T-helper 2 cell (primary cell): ENCODE measurements at places on chromosomes 3 and 15.

GRCh38 chr15:51144021-51144532 is 49.4 kb upstream of the TNFAIP8L3 start:
- DNase-seq, result no peak

DNA sequence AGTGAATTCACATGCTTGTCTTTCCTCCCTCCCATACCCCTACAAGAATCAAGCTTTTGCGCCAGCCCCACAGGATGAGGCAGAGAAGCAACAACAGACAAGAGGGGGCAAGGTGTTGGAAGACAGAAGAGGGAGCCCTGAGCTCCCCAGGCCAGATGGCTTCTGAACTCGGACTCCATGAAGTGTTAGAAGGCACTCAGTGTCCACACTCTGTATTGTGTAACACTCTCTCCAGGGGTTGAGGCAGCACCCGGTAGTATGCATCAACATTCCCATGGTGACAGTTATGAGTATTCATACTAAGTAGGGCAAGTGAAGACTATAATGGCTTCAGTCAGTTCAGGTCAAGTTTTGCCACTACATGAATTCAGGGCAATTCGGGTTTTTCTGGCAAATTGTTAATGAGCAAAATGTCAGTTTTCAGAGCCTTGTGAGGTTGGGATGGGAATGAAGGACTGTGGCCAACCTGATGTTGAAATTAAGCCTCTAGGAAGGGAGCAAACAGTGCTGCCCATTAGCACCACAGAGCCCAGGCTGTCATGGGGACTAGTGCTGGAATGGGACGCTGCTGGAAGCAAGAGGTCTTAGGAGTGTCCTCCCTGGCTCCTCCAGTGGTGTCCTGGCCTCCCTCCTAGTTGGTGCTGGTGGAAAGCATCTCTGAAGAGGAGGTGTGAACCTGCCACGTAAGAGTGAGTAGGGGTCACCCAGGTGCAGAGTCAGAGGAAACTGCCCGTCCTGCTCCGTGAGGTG is 79.4 kb downstream of the KLF15 start:
- DNase-seq, result no peak

- DNase-seq, result no peak
These were observed 226.4 kb downstream of the SCAPER start for GRCh38 chr15:76678766-76679165.

GRCh38 chr3:168325684-168326083 is 230.0 kb upstream of the GOLIM4 start:
- no peak for DNase-seq

DNA sequence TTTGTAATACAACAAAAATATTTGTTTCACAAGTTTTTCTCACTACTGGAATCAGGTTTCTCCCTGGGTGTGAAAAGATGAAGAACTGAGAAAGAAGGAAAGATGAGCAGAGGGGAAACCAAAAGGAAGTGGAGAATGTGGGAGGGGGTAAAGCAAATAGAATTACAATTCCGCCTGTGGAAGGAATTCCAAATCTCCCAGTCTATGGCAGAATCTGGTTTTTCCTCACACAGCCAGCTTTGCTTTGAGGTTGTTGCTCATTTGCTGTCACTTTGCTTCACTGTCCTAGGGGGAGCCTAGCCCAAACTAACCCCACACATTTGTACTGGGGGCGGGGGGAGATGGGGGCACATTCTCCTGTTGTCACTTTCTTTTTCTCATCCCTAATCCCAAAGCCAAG is 43.9 kb downstream of the RPL22L1 start:
- no peak for DNase-seq

DNA sequence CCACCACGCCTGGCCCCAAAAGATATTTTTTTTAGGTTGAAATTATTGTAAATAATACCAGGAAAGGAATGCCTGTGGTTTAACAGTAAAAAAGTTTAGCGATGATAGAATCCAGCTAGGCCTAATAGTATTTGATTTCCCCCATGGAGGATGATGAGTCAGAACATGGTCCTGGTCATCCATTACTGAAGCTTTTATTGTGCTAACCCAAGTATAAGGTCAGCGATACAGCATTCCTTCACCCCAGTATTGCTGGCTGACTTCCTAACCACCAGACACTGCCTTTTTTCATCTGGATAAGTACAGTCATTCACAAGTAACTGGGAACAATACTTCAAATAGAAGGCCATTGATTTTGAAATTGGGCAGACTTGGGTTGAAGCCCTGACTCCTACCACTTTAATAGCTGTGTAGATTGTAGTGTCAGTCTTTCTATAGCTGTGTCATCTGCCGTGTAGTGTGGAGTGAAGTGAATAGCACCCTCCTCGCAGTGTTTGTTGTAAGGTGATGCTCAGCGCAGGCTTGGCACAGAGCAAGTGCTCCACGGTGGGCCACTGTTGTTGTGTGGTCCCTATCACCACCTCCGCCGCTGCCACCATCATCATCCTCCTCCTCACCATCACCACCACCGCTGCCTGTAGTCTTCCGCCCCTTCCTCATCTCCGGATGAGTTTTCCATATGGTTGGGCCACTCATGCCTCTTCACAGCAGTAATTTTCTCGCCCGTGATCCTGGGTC is 436.0 kb upstream of the TPM1 start:
- no peak for DNase-seq

- DNase-seq, result no peak
These were observed 210.7 kb upstream of the UBE2E1 start for GRCh38 chr3:23594894-23595670.

GRCh38 chr15:52673734-52674133 is 5.5 kb downstream of the ATOSA start:
- no peak for DNase-seq

DNA sequence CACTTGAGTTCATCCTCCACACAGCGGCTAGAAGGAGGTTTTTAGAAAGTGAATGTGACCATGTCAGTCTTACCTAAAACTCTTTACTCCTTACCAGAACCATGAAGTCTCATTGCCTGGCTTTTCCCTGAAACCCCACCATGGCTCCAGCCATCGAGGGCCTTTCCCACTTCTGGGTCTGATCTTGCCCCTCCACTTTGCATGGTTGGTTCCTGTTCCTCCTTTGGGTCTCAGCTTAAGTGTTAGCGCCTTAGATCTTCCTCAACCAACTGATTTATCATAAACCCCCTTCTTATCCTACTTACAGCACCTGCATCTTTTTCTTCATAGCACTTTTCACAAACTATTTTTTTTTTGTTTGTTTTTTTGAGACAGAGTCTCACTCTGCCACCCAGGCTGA is 45.9 kb upstream of the ULK4 start:
- DNase-seq, result no peak

- DNase-seq, result no peak
These were observed 18.4 kb downstream of the ATR start for GRCh38 chr3:142560118-142560517.

- DNase-seq, result no peak
These were observed 135.8 kb downstream of the GREM1 start for GRCh38 chr15:32853592-32853991.

- no peak for DNase-seq
These were observed 30.9 kb downstream of the SPSB4 start for GRCh38 chr3:141082064-141082463.

- no peak for DNase-seq
These were observed 120.9 kb upstream of the RGMA start for GRCh38 chr15:93209690-93210445.

DNA sequence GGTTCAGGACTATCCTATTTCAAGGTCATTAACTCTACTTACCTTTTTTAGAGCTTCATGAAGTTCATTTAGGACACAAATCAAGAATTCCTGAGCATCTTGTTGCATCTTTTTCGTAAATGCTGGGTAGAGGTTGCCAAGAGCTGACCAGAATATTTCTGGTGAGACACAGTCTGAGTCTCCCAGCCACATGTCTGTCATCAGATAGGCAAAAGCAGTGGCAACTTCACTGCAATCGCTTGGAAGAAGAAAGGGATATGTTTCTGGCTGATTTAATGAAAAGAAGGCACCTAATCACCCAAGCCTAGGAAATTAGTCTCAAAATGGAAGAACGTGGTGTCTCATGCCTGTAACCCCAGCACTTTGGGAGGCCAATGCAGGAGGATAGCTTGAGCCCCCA is 2.9 kb downstream of the USP50 start:
- no peak for DNase-seq

GRCh38 chr3:197000211-197000610 is 29.4 kb downstream of the MELTF start:
- no peak for DNase-seq

GRCh38 chr15:39227001-39227400 is 353.9 kb upstream of the THBS1 start:
- DNase-seq, result no peak

- no peak for DNase-seq
These were observed 88.2 kb downstream of the ANP32A start for GRCh38 chr15:68732451-68732850.
